ENCODE measurements at places on chromosomes 1 and 21. TPM values are rescaled to one million over a fixed set of nuclear protein-coding genes. Genes with fewer than 3 reads are reported as not detected.
A peak's percentile ranks its signal among the peaks of the same experiment; 100 is the strongest.

The BLACAT1 gene
- total RNA-seq: 0.10 TPM

- H3K4me3 ChIP-seq: no peak overlapping the region
- H3K27me3 ChIP-seq: no peaks in the 10 kb centered on the region
- H3K4me1 ChIP-seq: peaks cover 14% of the 10 kb centered on the region
- peaks cover 10% of the 10 kb centered on the region for H3K36me3 ChIP-seq
- H3K27ac ChIP-seq: no peak overlapping the region
Observed at GRCh38 chr1:230986976-230987375, 8.1 kb downstream of the ARV1 start.

GRCh38 chr1:234781241-234782065 lies 171.5 kb upstream of the IRF2BP2 start:
- no peak overlapping the region for H3K4me3 ChIP-seq
- no peaks in the 10 kb centered on the region for H3K36me3 ChIP-seq
- H3K27ac ChIP-seq: no peak overlapping the region

DNA sequence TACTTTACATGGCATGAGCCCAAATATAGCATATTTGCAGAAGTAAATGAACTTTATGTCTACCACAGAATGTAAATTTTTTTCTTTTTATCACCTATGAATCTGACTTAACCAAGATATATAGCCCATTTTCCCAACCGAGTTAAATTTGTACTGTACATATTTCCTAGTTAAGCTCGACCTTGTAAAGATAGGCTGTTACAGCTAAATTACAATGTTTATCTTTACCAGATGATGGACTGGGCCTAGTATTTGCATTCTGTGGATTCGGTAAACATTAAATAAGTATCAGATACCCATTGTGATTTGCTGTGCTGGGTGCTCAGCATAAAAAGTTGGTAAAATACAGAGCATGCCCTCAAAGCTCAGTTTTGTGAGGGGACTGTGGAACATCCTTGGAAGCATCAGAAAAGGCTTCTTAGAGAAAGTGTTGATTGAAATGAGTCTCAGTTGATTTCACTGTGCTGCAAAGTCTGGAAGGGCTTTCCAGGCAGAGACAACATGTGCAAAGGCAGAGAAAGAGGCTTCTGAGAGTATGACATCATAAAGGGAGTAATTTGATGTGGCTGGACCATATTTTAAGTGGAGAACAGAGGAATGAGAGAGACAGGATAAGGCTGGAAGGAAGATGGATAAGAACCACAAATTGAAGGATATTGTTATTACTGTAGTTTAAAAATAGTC lies 27.4 kb downstream of the MORC3 start:
- peaks cover 5% of the 10 kb centered on the region for H3K36me3 ChIP-seq
- no peaks in the 10 kb centered on the region for H3K27me3 ChIP-seq
- H3K4me1 ChIP-seq: peaks cover 11% of the 10 kb centered on the region
- peak overlapping the region; percentile 34 for H3K27ac ChIP-seq
- DNase-seq: no peak

DNA sequence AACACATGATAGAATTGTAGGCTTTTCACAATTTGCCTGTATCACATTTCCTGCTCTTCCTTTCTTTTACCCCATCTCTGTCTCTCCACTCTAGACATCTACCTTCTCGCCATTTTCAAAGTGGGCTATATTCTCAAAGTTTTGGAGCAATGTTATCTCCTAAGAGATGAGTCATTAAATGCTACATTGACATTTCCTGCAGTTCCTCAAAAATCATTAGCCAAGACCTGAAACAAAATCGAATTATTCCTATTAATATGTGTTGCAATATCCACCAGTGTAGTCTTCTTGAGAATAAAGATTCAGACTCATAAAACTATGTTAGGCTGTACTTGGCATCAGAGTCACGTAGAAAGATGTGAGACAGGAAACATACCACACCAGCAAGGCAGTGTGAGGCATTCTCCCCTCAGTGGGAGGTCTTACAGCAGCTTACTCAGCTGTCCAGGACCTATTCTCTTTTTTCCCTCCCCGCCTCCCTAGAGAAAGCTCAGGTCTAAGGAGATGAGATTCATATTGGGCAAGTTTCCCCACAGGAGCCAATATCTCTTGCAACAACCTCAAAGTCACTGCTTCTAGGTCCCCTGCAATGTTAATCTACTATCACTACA lies 38.8 kb downstream of the FRRS1 start:
- no peak overlapping the region for H3K4me3 ChIP-seq
- H3K36me3 ChIP-seq: no peaks in the 10 kb centered on the region

DNA sequence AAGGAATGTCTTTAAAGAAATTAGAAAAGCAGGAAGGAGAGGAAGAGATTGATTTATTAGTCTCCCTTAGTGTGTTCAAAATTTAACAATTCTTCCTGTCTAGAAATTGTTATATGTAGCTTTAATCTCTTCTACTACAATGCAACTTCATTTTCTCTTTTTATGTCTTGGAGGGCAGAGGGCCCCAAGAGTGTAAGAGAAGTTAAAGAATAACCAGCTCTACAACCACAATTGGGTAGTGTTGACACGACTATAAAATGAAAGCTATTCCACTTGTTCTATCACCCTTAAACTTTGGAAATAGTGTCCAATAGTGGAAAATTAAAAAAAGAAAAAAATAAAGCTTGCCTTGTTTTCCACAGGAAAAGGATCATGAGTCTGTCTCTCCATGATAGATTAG lies 82.6 kb upstream of the DPYD start:
- peaks cover 14% of the 10 kb centered on the region for H3K27me3 ChIP-seq
- H3K27ac ChIP-seq: no peak overlapping the region
- DNase-seq: no peak
- no peaks in the 10 kb centered on the region for H3K4me1 ChIP-seq
- no peak overlapping the region for H3K4me3 ChIP-seq
- no peaks in the 10 kb centered on the region for H3K36me3 ChIP-seq

The PMF1 gene
- 59.1 TPM for total RNA-seq

DNA sequence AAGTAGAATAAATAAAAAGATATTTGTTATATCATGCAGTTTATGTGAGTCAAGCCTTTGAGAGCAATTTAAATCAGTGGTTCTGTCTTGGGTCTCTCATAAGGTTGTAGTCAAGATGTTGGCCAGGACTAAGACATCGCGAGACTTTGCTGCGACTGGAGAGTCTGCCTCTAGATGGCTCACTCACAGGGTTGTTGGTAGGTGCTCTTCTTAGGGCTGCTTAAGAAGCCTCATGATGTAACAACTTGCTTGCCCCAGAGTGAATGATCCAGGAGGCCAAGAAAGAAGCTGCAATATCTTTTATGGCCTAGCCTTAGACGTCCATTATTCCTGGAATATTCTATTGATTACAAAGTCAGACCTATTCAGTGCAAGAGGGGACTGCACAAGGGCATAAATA lies 73.1 kb upstream of the CACHD1 start:
- no peak overlapping the region for H3K27ac ChIP-seq
- H3K4me1 ChIP-seq: no peaks in the 10 kb centered on the region
- peaks cover 2% of the 10 kb centered on the region for H3K36me3 ChIP-seq
- DNase-seq: no peak

DNA sequence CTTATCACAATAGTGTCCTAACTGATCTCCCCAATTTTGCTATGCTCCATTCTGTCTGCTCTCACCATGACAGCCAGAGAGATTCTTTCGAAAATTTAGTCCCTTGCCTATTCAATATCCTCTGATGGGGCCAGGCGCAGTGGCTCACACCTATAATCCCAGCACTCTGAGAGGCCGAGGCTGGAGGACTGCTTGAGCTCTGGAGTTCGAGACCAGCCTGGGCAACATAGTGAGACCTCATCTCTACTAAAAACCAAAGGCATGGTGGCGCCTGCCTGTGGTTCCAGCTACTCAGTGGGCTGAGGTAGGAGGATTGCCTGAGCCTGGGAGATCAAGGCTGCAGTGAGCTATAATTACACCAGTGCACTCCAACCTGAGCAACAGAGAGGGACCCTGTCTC lies 16.1 kb upstream of the PDZK1IP1 start:
- H3K4me3 ChIP-seq: no peak overlapping the region
- peaks cover 11% of the 10 kb centered on the region for H3K4me1 ChIP-seq
- peaks cover 2% of the 10 kb centered on the region for H3K36me3 ChIP-seq
- no peak overlapping the region for H3K27ac ChIP-seq
- H3K27me3 ChIP-seq: peaks cover 69% of the 10 kb centered on the region
- DNase-seq: no peak

DNA sequence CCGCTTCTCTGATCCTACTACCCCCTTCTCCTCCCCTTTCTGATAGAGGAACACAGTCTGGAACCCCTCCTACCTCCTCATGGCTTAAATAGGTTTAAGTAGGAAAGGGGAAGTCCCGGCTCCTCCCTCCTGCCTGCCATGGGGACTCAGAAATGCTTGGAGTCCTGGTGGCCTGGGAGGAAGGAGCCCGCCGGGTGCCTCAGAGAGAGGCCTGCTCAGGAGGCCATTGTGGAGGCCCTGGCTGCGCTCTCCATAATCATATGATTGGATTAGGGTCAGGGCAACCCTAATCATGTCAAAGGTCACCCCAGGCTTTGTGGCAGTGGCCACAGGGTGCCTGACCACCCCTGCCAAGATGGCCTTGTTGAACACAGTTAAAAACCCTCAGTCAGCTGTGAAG lies 29.0 kb downstream of the WNT3A start:
- H3K4me1 ChIP-seq: peaks cover 2% of the 10 kb centered on the region
- no peak overlapping the region for H3K27ac ChIP-seq

DNA sequence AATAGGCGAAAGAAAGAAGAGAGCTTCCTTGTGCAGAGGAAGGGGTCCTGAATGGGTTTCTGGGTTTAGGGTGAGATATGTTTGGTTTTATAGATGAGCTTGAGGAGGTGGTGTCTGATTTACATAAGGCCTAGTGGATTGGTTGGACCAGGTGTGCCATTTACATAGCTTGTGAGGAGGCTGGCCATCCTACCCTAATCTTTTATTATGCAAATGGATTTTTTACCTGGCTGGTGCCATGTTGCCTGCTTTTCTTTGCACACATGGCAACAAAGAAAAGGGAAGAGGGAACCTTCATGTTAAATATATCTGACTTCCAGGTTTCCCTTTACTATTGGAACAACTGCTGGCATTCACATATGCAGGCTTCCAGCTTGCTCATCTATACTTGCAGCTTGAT lies 585.3 kb downstream of the PTPRU start:
- H3K4me3 ChIP-seq: no peak overlapping the region
- H3K36me3 ChIP-seq: no peaks in the 10 kb centered on the region
- no peak overlapping the region for H3K27ac ChIP-seq
- no peak for DNase-seq
- H3K27me3 ChIP-seq: peaks cover 39% of the 10 kb centered on the region

DNA sequence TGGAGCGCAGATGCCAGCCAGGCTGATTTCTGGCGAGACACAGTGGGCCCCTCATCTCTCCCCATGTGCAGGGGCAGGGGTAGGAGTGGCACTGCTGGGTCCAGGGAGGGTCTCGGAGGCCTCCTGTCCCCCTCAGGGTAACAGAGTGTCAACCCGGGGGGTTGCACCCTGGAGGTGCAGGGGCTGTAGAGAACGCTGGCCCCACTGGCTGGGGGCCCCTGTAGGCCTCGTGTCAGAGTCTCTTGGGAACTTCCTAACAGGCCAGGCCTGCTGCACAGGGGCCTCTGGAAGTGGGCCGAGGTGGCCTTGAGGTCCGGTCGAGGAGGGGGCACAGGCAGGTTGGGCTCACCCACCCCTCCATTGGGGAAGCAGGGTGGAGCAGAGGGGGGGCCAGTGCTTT lies 38.9 kb upstream of the AJAP1 start:
- H3K4me1 ChIP-seq: no peaks in the 10 kb centered on the region
- peaks cover 36% of the 10 kb centered on the region for H3K27me3 ChIP-seq
- H3K36me3 ChIP-seq: no peaks in the 10 kb centered on the region
- H3K27ac ChIP-seq: no peak overlapping the region

DNA sequence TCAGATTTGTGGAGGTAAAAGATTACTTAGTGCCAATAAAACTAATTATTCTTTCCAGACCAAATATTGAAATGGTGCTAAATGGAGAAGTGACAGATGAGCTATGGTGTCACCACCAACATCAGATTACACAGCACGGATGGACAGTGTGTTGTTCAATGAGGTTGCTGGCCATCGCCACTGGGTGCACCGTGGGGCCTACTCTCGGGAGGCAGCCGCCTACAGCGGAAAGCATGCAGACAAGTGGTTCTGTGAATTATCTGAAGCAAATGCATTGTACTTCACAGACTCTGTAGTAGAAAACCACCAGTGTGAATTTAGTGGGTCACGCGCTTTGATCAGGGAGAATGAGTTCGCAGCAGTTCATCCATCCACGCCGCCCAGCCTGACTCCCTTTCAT lies 42.3 kb downstream of the GNG4 start:
- peaks cover 5% of the 10 kb centered on the region for H3K4me1 ChIP-seq
- DNase-seq: no peak
- peaks cover 4% of the 10 kb centered on the region for H3K27me3 ChIP-seq
- no peak overlapping the region for H3K27ac ChIP-seq

The REN gene
- not detected for total RNA-seq

The CRB1 gene
- total RNA-seq: 0.55 TPM

GRCh38 chr1:197140121-197140520 lies 6.3 kb downstream of the ASPM start:
- H3K4me3 ChIP-seq: no peak overlapping the region
- H3K27ac ChIP-seq: peak overlapping the region; percentile 39
- H3K36me3 ChIP-seq: no peaks in the 10 kb centered on the region
- H3K27me3 ChIP-seq: no peaks in the 10 kb centered on the region
- peaks cover 24% of the 10 kb centered on the region for H3K4me1 ChIP-seq

DNA sequence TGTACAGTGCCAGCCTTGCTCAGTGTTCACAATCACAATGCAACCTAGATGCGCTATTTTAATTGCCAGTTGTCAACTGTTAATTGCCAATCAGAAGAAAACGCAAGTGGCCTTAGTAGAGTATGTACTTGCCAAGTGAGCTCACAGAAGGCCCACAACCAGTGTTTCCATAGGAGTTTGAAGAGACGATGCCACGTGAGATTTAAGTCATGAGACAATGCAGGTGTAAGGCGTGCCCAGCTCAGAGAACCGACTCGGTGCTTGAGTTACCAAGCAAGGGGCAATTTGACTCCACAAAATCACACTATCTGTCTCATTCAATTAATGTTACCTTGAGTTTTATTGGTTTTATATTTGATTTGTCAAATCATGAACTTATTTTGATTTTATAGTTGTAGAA lies 65.6 kb downstream of the TEX35 start:
- peaks cover 5% of the 10 kb centered on the region for H3K4me1 ChIP-seq
- no peak for DNase-seq
- H3K4me3 ChIP-seq: no peak overlapping the region
- H3K36me3 ChIP-seq: no peaks in the 10 kb centered on the region

- H3K4me1 ChIP-seq: no peaks in the 10 kb centered on the region
- peaks cover 11% of the 10 kb centered on the region for H3K27me3 ChIP-seq
- no peak overlapping the region for H3K4me3 ChIP-seq
Observed at GRCh38 chr21:38346286-38346685, 89.5 kb downstream of the KCNJ15 start.

GRCh38 chr21:36639769-36640168 lies 59.1 kb upstream of the SIM2 start:
- no peak overlapping the region for H3K27ac ChIP-seq
- H3K4me1 ChIP-seq: no peaks in the 10 kb centered on the region
- DNase-seq: no peak
